ENCODE measurements at places on chromosomes 16 and 17. TPM values are rescaled to one million over a fixed set of nuclear protein-coding genes. Genes with fewer than 3 reads are reported as not detected.

DNA sequence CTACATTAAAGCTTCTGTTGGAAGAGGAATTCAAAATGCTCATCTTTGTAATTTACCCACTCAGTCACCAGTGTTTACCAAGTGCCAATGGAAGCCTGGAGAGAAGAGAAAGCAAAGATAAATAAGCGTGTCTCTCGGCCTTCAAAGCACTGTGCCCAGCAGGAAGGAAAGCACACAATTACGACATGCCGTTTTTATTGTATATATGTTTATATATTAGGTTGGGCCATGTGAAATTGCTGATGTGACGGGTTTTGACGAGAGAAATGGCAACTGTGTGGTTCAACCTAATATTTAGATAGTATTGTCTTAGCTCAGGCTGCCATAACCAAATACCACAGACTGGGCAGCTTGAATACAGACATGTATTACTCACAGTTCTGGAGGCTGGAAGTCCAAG, 79.3 kb upstream of the HSBP1 start:
- no peak for DNase-seq

DNA sequence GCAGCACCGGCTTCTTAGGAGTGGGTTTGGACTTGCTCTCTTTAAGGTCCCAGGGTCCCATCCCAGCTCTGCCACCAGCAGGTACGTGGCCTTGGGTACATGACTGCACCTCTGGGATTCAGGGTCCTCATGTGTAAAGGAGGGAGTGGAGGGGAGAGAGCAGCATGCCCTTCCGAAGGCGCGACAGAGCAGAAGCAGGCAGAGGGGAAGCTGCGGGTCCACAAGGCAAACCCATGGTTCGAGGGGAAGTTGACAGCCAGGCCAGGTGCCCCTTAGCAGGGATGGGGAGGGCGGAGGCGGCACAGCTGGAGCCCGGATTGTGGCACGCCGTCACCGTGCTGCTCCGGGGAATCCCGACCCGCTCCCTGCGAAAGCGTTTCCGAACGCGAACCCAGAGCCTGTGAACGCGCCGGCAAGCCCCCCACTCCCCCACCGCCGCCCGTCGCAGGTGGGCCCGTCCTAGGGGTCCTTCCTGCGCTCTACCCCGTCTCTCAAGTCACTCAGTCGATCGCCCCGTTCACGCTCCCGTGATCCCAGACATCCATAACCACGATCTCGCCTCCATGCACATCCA, 4.1 kb upstream of the TBX2 start:
- DNase-seq: no peak

DNA sequence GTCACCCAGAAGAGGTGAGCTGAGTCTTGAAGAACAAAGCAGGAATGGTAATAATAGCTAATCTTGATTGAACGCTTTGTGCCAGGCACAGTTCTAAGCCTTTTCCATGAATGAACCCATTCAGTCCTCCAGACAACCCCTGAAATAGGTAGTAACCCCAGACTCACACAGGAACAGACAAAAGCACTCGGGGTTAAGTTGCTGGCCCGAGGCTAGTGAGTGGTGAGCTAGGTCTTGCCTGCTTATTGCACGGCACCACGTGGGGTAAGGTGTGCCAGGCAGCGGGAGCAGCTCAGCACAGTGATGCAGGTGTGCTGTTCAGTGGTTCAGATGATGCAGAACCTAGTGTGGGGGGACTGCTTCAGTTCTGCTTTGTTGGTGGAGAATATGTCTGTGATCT, 181.6 kb downstream of the RAB11FIP4 start:
- DNase-seq: no peak

GRCh38 chr16:86249631-86250030, 260.7 kb upstream of the FOXF1 start:
- DNase-seq: no peak

The KSR1 gene
- 35.4 TPM for polyA plus RNA-seq

The NOXO1 gene
- polyA plus RNA-seq: 0.40 TPM

The NEURL4 gene
- polyA plus RNA-seq: 24.3 TPM
